Ovary (tissue), 10 donors: ENCODE measurements at places on chromosomes 2 and 18. TPM values are rescaled to one million over a fixed set of nuclear protein-coding genes. Genes with fewer than 3 reads are reported as not detected.

Gene TSN
- 31.0 TPM for polyA plus RNA-seq

Gene NEU2
- polyA plus RNA-seq = not detected

Gene SNED1
- polyA plus RNA-seq = 16.7 TPM

Gene INHBB
- polyA plus RNA-seq = 6.9 TPM

Gene AGPS
- 21.5 TPM for polyA plus RNA-seq
